ENCODE measurements at places on chromosomes 3 and 15. TPM values are rescaled to one million over a fixed set of nuclear protein-coding genes. Genes with fewer than 3 reads are reported as not detected.

- DNase-seq = no peak
Observed at GRCh38 chr15:56913241-56913640, 5.2 kb upstream of the TCF12 start.

GRCh38 chr15:67776600-67776999, 48.7 kb upstream of the SKOR1 start:
- DNase-seq = no peak

DNA sequence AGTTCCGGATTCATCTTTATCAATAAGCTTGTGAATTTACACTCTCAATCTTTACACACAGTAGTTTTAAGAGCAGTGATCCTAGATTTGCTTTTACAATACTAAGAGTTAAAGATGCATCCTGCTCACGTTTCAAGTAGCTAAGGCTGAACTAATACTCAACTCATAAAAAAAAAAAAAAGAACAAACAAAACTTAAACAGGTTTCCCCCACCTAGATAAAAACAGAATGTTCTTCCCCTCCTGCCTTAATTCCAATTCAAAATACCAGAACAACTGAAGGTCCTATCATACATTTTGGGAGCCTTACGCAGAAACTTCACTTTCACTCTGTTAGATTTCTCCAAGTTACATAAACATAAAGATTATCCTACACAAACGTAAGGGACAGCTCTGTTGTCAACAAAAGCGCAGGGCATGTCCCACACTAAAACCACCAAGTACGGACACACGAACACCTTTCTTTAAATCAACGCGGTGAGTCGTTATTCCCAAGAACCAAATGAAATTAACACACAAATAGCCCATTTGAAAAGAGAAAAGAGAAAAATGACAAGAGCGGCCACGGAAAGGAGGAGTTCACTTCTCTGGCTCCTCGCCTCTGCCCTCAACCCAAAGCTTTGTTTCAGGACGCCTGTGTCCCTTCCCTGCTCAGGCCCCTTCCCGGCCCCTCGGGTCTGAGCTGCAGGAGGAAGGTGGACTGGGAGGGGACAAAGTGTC, 941 bp downstream of the CBLB start:
- no peak for DNase-seq

GRCh38 chr3:195009616-195010015, 261.3 kb downstream of the XXYLT1 start:
- DNase-seq = no peak

SSR3 gene
- total RNA-seq = 98.5 TPM

GRCh38 chr3:72614394-72615074, 233.7 kb downstream of the SHQ1 start:
- DNase-seq = no peak

PIGZ gene
- 9.4 TPM for total RNA-seq

DNA sequence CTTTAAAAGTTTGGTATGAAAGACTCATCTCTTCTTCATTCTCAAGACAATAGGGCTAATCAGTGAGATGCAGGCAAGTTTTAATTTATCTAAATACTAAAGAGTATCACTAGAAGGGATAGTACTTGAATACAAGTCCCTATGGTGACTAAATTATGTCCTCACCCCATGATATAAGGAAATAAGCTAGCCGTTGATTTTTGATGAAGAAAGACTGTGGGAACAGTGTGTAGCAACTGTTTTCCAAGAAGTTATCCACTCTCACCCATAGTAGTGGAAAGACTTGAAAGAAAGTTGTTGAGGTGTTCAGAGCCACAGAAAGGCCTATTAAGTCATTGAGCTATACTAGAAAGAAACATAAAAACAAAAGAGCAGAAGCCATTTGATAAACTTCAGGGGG, 36.7 kb downstream of the PIK3CA start:
- DNase-seq = no peak

GOLGA6D gene
- total RNA-seq = 1.9 TPM

GRIP2 gene
- total RNA-seq = 7.7 TPM

DNA sequence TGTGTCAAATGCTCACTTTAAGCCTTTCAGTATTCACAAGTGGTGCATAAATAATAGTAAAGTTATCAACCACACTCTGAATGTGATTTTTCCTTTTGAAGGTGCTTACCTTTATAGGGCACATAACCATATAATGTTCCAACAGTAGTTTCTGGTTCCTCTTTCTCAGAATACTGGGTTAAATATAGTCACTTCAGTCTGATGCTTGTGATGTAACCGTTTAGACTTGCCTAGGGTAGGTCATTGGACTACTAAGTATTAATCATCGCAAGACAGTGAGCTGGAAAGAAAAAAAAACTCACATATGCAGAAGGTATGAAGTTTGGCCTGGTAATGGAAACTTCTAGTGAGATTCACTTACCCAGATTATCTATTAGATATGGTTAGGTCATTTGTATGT, 1.9 kb downstream of the KBTBD8 start:
- peak; percentile 14 for DNase-seq

- DNase-seq = peak; percentile 61
Observed at GRCh38 chr3:152556731-152557254, 278.1 kb upstream of the P2RY1 start.

DNA sequence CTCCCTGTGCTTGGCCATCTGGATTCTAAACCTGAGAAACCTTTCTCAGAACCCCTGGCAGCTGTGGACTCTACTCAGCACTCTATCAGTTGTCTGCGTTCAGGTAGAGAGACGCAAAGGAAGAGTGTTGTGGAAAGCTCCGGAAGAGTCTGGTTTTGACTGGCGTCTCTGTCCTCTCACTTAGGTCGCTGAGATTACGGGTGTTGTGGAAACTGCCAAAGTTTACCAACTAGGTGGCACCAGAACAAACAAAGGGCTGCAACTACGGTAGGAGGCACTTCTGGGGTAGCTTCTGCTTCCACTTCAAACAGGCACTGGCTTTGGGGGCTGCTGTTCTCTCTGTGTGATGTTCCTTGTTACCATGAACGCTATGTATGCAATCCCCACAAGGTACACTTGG, 19.2 kb upstream of the ITPKA start:
- DNase-seq = no peak

DNA sequence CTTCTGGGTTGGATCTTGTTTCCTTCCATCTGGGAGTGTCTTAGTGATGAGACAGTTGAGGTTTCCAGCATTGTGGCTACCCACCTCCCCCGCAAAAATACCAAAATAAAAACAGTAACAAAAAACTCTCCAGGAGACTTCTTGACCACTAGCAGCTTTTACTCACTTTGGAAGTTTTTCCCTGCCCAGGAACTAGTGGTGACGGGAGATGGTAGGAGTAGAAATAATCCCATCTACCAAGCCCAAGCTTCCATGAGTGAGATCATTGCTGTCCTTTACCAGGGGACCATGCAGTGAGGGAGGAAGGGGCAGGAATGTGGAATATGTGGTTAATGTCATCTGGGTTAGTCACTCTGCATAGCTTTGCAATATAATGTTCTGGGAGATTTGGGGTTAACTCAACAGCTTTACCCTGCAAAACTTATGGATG, 187.7 kb downstream of the ITPR1 start:
- no peak for DNase-seq

DNA sequence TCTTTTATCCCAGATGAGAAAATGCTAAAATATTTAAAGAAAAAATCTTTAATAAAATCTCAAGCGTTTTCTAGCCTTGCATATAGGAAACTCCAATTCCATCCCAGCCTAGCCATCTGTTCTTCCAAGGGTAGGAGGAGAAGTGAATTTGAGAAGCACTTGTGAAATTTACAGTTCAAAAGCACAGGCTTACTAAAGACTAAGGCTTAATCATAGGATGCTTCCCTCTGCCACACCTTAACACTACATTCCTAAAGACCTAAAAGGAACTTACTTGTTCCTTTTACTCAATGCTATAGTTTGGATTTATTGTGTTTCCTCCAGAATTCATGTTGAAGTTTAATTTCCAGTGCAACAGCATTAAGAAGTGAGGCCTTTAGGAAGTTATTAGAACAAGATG, 764.8 kb upstream of the CADM2 start:
- no peak for DNase-seq

- DNase-seq = no peak
Observed at GRCh38 chr3:126258670-126259069, 78.3 kb upstream of the ALDH1L1 start.

GRCh38 chr3:74501007-74501406, 113.5 kb downstream of the CNTN3 start:
- no peak for DNase-seq

CORO2B gene
- 0.72 TPM for total RNA-seq

GRCh38 chr3:140956058-140956835, 14.6 kb downstream of the SLC25A36 start:
- DNase-seq = no peak

GOLGA8S gene
- total RNA-seq = 4.6 TPM

- no peak for DNase-seq
Observed at GRCh38 chr15:35000511-35000910, 12.4 kb upstream of the ZNF770 start.

DNA sequence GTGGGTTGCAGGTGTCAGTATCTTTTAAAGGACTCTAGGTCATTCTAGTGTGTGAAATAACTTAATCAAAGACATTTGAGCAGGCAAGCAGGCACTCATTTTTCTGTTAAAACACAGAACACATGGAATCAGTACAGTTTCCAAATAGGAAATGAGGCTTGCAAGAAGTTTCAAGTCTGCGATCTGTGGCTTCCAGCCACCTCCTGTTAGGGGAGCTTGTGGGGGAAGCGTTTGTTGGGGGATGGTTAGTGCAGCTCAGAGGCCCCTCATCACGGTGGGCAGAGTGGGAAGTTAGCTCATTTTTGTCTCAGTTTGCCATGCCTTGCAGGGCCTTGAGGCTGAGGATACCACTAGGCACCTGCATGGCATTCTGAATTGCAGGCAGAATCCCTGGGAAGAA, 59.9 kb downstream of the SLC6A11 start:
- DNase-seq = no peak

GRCh38 chr15:57124036-57124435, 205.6 kb downstream of the TCF12 start:
- no peak for DNase-seq

DNA sequence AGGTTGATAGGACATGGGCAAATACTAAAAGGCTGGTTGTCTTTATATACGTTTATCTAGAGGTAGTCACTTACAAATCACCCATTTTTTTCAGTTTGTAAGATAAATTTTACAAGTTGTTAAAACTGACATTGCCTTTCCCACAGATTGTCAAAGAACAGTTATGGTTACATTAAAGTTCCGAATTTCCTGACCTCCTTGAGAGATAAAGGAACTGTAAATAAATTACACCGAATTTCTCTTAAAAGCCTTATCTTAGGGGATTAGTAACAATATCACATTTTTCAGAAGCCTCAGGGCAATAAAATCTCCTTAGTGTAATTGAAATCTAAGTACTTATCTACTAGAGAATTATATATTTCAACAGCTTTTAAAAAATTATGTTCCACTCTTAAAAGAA, 49.5 kb downstream of the ZPLD1 start:
- DNase-seq = no peak

DNA sequence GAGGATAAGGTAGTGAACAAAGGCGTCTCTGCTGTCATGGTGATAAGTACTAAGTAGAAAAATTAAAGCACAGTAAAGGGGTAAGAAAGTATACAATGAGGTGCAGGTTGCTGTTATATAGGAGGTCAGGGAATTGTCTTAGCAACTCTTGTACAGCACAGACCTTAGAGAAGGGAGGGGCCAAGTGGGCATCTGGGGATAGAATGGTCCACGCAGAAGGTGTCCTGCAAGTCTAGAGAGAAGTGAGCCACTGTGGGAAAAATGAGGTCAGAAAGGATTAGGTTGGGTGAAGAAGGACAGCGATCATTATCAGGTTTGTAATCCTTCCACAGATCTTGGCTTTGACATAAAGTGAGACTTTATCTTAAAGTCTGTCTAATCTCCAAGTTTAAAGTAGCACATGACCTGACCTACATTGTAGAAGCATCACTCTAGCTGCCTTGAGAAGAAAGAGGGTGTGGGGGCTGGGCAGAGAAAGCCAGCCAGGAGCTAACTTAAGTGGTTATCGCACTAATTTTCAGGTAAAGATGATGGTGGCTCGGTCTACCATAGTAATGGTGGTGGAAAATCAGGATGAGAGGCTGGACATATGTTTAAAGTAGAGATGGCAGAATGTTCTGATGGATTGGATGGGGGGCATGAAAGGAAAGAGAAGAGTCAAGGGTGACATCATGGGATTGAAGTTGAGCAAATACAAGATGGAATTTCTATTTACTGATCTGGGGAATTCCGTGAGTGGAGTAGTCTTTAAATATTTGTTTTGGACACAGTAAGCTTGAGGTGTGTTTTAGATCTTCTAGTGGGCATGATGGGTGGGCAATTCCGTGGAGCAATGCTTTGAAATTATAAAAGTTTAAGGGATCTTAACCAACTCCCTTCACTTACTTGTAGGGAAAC, 919.2 kb downstream of the ROBO1 start:
- no peak for DNase-seq

DNA sequence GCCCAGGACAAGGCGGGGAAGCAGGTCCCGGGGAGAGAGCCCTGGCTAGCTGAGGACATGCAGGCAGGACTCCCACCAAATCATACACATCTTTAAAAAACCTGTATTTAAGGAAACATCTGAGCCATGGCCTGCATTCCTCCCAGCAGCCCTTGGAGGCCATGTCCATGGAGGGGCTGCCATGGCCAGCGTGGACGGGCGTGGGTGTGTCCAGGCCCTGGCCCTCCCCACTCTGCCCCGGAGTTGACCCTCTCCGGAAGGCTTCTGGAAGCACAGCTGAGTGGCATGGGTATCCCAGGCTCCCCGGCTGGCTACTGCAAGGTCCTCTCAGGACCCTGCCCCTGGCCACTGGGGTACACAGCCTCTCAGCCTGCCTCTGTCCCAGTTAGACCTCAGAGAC, 149.8 kb downstream of the NSMCE3 start:
- no peak for DNase-seq

ZNF80 gene
- 2.4 TPM for total RNA-seq

CTXN2 gene
- total RNA-seq = 1.2 TPM

- no peak for DNase-seq
Observed at GRCh38 chr3:36542186-36542585, 161.9 kb downstream of the STAC start.

DNA sequence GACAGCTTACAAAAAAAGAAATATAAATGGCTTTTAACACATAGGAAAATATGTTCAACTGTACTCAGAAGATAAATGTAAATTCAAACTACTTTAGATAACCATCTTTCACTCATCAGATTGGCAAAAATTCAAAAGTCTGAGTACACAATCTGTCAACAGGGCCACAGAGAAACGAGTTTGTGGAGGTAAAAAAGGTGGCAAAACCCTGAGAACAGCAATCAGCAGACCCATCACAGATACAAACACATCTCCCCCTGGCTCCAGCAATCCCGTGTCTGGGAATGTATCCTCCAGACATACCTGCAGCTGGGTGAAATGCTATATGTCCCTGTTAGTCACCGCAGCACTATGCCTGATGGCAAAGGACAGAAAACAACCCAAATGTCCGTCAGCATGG, 149.5 kb downstream of the OSBPL10 start:
- DNase-seq = peak; percentile 68

DNA sequence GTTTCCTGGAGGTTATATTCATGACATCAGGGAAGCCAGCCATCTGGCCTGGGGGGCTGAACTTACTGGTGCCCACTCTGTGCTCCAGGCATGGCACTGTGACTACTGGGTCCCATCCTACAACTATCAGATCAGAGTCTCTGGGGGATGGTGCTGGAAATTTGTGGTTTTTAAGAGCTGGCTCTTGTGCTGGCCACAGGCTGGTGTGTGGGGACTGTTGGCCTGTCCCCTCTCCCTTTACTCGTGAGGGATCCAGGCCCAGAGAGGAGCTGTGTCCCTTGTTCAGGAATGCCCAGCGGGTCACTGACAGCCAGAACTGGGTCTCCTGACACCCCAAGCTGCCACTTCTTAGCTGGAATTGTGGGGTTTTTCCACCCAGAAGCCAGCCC, 44.5 kb upstream of the SEC22A start:
- no peak for DNase-seq

SNRPA1 gene
- 11.1 TPM for total RNA-seq

FSD2 gene
- total RNA-seq = 1.2 TPM
